Pulmonary artery endothelial cell (primary cell): ENCODE measurements at places on chromosomes 13 and 19.

GRCh38 chr19:29510701-29511265 lies 15.0 kb upstream of the VSTM2B start:
- no peak for DNase-seq

DNA sequence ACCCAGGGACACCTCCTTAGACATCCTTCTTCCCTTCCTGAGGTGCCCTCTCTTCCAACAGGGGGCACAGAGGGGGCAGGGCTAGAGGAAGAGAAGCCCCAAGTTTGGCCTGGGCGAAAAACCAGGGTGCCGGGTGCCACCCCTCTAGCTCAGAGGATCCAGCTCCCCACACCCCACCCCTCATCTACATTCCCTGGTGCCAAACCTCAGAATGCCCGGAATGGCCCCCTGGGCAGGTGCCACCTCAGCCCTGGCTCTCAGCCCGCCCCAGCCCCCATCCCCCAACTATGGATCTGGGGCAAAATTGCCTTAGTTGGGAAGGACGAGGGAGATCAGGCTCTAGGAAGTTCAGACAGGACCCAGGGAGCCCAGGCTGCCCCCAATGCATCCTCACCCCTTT lies 2.0 kb downstream of the CNN1 start:
- DNase-seq: no peak

GRCh38 chr19:32130332-32130731 lies 215.1 kb upstream of the ZNF507 start:
- DNase-seq: no peak

DNA sequence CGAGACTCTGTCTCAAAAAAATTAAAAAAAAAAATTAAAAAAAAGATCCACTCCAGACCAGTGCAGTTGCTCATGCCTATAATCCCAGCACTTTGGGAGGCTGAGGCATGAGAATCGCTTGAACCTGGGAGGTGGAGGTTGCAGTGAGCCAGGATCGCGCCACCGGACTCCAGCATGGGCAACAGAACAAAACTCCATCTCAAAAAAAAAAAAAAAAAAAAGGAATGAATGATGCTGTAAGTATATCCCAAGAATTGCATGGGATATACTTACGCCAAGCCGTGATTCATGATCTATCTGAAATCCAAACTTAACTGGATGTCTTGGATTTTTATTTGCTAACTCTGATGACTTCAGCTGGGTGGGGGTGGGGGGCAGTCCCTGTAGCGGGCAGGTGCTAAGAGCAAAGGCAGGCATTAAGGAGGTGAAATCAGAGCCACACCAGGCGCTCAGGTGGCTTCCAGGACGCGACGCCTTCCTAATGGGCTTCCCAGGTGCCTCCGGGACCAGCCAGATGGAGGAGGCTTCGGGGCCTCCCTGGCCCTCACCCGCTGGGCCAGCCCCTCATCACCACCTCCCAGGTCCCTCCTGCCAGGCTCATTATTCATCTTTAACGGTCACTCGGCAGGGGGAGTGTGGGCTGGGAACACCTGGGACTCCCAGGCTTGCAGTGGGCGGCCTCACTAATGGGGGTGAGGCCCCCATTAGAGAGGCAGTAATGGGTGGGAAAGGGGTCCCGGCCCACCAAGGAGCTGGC lies 11.4 kb upstream of the FUT5 start:
- DNase-seq: no peak
